ENCODE measurements at places on chromosomes 3 and 15.

DNA sequence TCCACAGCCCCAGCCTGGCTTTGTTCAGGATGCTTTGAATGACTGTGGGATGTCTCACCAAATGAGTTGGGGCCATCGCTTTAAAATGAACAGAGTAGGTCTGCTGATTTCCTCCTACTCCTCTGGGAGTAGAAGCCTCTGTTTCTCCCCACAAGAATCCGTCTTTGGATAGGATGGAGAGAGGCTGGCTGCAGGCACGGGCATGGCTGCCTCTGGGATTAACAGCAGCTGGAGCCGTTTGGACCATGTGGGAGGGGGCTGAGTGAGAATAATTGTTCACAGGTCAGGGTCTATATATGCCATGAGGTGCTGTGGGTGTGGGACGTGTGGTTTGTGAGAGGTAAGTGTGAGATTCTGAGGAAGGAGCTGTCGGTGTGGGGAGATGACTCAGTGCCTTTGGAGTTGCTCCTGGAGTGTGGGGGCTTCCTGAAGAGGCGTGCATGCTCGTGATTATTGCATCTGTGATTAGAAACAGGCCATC, 48.0 kb upstream of the APEH start:
- DNase-seq: no peak

DNA sequence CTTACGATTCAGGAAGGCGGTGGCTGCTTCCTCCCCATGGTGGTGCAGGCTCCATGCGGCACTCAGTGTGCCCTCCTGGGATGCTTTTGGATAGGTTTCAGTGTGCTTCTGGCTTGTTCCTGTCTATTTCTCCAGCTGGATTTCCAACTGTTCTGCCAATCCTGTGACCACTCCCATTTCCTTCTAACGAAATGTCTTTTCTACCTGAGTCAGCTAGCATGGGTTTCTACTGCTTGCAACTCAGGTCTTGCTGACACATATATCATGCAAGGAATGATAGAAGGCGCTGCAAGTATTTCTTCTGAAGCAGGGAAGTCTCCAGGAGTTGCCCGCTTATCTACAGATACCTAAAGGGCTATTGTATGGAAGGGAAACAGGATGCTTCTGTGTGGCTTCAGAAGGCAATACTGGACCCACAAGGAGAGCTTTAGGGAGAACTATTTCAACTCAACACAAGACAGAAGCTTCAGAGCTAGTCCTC, 244.4 kb downstream of the OPA1 start:
- no peak for DNase-seq

DNA sequence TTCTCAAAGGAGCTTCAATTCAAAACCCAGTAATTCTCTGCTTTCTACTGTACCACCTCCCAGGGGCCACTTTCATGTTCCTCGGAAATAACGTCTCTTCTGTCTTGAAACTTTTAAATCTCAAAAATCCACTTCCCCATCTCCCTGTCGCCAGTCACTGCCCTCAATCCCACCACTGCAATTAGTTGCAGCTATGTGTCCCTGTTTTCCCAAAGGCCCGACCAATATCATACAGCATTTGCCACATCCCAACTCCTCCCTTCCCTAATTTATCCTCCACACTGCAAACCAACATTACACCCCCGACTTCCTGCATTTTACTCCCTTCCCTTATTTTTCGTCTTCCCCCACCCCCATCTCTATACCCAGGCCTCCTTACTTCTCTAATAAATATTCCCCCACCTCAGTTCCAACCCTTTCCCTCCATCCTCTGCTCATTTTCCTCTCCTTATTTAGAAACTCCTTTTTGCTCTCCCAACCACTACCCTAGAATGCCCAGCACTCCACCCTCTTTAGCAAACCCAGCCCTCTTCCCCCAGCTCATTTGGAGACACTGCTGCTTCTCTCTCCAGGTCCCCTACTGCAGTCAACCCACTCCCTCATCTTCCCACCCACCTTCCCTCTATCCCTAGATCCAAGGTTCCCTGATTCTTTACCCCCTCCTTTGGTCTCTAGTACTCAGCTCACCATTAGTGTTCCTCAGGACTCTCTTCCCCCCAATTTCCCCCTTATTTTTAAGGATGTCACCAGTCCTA, 1.1 kb downstream of the NPTN start:
- DNase-seq: peak; percentile 61

DNA sequence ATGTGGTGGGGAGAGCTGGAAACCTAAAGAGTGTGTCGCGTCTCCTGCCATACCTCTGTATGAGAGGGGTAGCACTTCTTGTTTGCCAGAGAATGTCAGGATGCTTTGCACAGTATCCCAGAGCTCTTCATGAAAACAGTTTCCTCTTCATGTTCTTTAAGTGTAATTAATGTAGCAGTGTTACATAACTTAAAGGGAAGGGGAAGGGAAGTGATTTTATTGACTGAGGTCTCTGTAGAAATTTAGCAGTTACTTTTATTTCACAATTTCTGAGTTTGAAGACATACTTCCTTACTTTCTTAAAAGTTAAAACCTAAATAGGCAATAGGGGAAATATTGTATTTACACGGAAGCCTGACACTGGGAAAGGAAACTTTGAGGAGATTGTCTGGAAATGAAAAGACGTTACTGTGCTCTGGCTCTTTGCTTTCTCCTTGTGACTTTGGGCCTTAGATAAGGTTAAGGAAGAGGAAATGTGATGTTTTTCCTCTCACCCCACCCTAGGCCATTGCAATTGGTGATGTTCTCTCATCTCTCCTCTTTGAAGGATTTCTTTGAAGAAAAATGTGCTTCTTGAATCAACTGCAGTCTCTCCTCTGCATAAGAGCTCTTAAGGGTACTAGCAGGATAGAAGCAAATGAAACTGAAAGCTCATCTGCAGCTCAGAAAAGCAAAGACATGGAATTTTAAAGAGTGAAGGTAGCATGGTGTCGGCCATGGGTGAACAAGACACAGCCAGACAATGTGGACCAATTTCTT, 6.0 kb downstream of the NXPE3 start:
- DNase-seq: no peak

DNA sequence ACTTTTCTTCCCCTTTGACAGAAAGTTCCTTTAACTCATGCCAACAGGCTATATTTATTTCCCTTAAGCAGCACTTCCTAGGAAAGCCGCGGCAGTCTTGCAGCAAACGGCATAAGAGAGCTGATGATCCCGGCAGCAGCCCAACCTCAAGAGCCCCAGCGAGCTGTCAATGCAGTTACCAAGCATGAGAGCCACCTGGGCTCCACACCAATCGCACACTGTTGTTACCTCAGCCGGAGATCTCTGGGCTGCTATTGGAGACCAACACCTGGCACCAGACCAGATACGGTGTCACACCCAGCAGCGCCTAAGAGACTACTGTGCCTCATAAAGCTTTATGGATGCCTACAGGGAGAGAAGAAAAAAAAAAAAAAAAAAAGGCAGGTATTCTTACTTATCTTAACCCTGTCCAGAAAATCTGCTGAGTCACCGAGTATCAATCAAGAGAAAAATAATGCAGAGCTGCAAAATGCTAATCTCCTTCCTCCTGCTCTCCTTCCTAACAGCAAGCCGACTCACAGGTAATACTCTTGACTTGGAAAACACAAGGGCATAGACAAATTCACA, 11.7 kb downstream of the ABCC5 start:
- peak; percentile 27 for DNase-seq
